ENCODE measurements at places on chromosomes 13 and 19. TPM values are rescaled to one million over a fixed set of nuclear protein-coding genes. Genes with fewer than 3 reads are reported as not detected.
A peak's percentile ranks its signal among the peaks of the same experiment; 100 is the strongest.

Gene SIAH3
- 0.54 TPM for total RNA-seq

Gene KLK12
- not detected for total RNA-seq

Gene NLRP11
- total RNA-seq: under 0.01 TPM

DNA sequence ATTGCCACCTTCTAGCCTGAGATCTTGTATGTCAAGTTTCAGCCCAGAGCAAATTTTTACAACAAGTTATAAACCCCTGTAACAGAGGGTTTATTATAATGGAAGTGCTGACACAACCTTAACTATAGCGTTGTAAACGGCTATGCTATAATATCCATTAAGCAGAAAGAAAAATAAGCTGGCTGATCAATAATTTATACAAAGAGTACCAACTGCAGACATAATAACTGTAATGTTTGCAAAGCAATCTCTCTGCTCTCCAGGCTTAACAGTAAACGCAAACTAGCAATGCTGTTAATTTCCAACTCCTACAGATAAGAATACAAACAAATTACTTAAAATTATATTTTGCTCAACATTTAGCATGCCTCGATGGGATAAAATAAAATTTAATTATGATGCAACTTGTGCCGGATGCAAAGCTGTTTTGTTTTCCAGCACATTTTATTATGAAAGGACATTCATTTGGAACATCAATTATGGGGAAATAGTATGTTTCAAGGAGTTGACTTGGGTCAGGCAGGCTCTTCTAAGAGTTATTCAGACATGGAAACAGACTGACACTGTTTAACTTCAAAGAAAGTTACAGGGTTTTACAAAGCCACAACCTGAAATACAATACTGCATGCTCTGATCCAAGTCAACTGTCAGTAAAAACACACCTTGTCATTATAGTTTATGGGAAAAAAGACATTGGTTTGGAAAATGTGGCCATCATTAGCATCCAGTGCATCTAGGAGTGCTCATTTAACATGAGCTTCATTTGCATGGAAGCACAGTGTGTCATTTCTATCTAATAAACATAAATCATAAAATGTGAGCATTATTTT lies 6.6 kb upstream of the DACH1 start:
- DNase-seq: no peak

DNA sequence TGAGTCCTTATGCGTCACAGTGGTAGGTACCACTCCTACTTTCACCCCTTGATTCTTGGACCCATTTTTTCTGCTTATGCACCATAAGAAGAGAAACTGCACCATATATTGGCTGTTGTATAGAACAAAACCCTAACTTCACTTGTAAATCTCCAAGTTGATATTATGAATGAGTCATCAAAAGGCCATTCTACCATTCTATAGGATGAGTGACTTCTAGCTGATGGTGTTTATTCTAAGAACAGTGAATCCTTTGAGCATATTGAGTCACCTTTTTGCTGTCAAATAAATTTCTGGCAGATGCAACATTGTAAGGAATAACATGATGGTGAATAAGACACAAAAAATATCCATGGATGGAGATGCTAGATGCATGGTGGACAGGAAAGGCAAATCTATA lies 57.7 kb downstream of the POLR1D start:
- DNase-seq: no peak

- DNase-seq: no peak
Observed at GRCh38 chr19:11626252-11626651, 29.0 kb downstream of the ZNF627 start.

- DNase-seq: peak; percentile 77
Observed at GRCh38 chr19:42440357-42441048, 2.2 kb downstream of the CXCL17 start.

- no peak for DNase-seq
Observed at GRCh38 chr13:87344176-87344575, 327.0 kb upstream of the SLITRK5 start.

DNA sequence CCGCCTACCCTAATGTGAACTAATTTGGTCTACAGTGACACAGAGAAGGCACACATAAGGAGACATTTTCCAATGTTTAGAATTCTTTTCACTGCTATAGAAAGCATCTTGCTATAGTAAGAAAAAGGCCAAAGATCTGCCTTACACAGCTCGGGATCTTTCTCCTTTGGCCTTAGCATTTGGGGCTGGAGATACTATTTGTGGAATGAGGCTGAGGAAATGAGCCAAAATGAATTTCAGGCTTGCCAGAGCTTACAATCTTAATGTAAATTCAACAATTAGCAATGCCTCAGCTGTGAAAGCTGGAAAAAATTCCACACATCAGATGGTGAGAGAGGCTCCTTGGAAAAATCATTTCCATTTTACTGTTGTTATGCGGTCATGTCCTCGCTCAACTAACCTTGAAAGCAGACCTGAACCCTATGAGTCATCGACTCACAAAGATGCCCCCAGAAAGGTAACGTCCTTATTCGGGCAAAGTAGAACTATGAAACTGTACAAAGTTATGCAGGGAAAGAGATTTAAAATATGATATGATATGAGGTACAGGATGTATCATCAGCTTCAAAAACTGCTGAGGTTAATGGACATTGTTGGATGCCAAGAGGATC lies 324.5 kb upstream of the NBEA start:
- no peak for DNase-seq

Measured in hematopoietic multipotent progenitor cell (in vitro differentiated cells).